WERI-Rb-1 (cell line): ENCODE measurements at places on chromosomes 4 and X.

DNA sequence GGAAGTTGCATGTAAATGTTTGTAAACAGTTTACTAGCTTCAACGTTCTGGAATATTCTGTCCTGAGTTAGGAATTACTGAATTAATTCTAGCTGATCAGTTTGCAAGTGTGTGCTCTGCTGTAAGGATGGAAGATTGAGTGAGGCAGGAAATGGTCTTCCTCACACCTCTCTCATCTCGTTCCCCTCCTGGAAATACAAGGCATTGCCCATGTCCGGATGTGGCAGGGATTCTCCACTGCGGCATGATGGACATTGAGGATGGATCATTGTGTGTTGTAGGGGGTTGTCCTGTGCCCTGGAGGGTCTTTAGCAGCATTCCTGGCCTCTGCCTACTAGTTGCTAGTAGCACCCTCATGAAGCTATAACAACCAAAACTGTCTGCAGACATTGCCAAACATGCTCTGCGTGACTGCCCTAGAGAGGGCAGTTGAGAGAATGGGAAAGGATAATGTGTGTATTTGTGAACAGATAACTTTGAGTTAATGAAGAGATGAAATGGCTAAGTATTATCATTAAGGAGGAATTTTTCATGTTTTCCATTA, 12.6 kb downstream of the CA5B start:
- DNase-seq: no peak

DNA sequence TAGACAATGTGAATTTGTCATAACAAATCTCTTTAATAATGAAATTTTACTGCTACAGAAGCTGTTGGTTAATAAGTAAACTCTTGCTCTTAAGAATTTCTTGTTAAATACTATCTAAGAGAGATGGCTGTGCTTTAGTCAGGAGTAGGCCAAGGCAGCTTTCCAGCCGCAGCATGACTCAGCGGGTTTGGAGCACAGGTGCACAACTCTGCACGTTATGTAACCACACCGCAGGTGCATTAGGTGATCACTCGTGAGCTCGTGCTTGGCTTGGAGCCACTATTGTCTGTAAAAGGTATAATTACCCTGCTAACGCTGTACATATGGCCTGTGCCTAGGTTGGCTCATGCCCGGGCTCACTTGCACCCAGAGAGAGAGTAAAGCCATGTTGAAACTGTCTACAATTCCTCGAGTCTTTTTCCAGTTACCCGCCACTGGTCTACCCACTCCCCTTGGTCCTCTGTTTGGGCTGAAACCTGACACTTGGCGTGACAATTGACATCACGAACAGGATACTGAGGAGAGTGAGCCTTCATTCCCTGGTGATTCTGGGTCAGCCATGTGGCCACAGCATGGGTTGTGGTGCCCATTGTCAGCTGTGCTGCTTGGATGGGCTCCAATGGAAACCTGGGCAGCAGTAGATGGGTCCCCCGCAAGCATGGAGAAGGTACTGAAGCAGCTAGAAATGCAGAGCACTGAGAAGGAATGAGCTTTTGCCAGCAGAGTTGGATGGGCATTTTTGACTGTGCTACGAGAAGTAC, 18.4 kb upstream of the ANAPC4 start:
- no peak for DNase-seq

- no peak for DNase-seq
Measured at GRCh38 chrX:65508851-65509250, 25.7 kb downstream of the LAS1L start.

DNA sequence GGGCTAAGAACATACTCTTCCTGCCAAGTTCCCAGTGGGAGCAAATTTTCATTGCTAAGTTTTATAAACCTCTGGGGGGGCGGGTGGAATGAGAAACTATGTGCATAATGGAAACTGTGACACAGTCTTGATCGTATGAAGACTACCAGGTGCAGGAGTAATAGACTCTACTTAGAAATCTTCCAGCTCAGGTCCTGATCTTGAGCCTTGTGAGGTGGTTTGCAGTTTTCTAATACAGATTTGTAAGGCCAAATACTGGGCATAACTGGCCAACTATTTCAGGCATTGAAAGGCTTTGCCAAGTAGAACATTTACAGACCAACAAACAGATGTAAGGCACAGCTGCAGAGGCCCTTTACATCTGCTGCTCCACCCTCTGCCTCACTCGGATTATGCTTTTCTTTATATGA, 89.7 kb upstream of the CBR4 start:
- no peak for DNase-seq

GRCh38 chr4:4456351-4456750, 69.4 kb downstream of the NSG1 start:
- no peak for DNase-seq

DNA sequence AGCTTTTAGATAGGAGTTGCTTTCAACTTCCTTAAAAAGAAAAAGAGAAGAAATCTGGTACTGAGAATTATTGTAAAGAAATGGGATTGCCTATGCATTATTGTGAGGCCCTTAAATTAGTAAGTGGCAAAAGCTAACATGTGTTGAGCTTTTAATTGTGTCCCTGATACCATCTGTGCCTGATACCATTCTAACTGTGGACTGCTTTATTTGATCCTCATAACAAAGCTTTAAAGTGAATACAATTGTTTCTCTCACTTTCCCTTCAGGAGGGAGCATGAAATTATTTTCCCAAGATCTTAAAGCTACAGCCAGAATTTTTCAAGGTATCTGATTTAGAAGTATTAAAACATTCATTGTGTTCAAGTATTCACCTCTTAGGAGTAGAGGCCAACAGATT, 9.9 kb downstream of the KCTD8 start:
- no peak for DNase-seq

DNA sequence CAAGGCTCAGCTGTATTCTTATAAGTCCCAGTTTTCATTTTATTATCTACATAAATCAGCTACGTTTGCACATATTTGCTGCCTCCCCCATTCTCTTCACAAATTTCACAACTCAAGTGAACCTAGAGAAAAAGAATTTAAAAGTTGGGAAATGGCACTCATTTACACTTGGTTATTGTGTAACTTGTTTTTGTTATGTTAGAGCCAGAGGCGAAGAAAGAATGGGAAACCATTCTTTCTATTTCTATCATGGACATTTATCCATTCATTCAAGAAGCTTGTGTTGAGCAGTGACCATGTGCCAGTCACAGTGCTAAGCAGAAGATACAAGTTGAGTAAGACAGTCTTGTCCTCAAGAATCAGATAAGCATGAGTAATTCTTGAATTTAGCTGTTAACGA, 13.5 kb downstream of the LIAS start:
- no peak for DNase-seq

DNA sequence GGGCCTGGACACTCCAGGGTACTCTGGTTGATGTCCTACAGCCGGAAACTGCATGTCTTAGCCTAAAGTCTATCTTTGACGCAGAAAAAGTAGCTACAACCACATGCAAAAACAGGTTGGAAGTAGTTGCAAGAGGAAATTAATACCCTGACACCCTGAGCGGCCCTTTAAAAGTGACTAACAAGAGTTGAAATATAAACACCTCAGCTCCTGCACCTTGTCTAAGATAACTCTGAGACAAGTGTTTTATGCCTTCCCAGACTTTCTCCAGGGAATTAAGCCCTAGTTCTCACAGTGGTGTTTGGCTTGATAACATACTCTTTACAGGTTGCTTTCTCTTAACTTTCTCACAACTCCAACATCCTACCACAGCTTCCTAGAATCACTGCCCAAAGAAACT, 943.1 kb downstream of the DMD start:
- no peak for DNase-seq

GRCh38 chr4:150939530-150939929, 75.6 kb downstream of the LRBA start:
- no peak for DNase-seq

DNA sequence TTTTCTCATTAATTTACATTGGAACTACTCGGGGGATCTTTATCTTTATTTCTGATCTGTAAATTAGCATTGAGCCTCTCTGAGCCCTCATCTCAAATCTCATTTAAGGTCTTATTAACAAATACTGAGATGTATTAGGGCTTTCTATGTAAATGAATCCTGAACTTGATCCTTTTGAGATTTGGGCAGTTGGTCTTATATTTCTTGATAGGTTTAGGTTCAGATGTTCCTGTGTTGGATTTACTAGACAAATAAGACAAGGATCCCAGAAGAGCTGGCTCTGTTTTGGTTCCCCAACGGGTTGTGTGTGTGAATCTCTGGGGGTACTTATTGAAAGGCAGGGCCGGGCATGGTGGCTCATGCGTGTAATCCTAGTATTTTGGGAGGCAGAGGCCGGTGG, 36.1 kb downstream of the LONRF3 start:
- no peak for DNase-seq

DNA sequence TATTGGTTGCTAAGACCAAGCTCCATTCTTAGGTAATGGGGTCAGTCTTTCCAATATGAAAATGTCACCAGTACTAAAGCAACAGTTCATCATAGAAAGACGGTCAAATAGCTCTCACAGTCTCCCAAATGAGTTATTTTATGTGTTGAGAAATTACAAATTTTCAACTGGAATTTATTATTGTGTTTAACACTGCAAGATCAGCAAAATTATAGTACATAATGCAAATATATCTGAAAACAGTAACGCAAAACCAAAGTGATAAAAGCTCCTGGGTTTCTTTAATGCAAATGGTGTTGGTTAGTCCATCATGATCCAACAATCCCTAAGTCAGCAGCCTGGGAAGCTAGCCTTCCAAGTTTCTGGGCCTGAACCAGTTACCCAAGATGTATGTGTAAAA, 61.5 kb upstream of the EGFL6 start:
- no peak for DNase-seq

DNA sequence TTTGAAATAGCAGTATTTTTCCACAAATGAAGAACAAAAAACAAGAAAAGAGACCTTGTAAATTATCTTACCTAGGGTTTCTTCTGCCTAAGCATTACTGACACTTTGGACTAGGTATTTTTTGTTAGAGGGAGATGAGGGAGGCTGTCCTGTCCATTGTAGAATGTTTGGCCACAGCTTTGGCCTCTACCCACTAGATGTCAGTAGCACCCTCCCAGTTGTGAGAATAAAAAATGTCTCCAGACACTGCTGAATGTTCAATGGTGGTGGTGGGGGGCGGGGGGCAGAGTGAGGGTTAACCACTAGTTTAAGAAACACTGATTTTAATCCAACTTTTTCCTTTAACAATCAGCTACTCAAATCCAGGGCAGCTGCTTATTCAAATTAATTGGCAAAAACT, 25.8 kb downstream of the OTUD4 start:
- DNase-seq: peak; percentile 26

DNA sequence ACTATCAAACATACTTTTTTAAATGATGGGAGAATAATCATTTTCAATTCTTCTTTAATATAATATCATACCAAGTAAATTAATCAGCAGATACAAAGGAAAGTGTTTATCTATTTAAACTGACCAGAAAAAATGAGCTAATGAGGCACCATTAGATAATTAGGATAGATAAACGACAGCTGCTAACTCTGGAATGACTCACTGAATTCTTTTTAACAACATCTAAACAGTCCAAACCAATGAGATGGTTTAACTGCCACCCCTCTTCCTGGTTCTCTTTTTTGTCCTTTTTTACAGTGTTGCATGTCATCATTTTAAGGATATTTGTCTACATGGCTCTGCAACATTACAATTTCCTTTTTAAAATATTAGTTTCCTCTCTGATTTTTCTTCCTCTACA, 41.6 kb downstream of the UNC5C start:
- no peak for DNase-seq

- peak; percentile 89 for DNase-seq
Measured at GRCh38 chr4:165398570-165398969, 19.8 kb downstream of the CPE start.

- peak; percentile 76 for DNase-seq
Measured at GRCh38 chr4:2036866-2037265, 22.3 kb upstream of the NAT8L start.

DNA sequence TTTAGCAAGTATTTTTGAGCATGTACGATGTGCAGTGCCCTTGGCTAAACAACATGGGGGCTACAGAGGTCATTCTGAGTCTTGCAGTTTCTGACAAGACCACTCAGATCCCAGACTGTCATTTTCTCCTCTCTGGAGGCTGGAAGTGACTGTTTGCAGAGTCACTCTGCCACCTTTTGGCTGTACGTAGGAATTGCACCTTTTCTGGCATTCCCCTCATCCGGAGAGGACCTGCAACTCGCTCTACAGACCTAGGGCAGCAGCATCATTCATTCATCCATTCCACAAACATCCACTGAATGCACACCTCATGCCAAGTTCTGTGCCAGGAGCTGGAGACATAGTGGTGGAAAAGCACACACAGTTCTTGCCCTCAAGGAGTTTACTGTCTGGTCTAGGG, 160.4 kb upstream of the GPR101 start:
- peak; percentile 26 for DNase-seq

DNA sequence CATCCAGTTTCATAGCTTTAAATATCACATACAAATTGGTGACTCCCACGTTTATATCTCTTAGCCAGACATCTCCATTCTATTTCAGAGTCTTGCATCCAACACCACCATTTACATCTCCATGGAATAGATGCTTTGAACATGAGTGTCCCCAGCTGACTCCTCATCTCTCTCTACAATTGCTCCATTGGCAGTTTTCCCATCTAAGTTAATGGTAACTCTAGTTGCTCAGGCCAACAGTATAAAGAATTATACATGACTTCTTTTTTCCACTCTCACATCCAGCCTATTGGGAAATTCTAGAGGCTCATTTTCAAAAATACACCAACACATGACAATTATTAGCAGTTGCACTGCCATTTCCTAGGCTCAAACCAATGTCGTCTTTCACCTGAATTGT, 388.2 kb downstream of the STIM2 start:
- no peak for DNase-seq

- DNase-seq: no peak
Measured at GRCh38 chr4:60042941-60043340, 1157.2 kb upstream of the ADGRL3 start.

GRCh38 chr4:87882861-87883260, 50.1 kb downstream of the MEPE start:
- DNase-seq: no peak

- DNase-seq: no peak
Measured at GRCh38 chrX:20906571-20906970, 467.6 kb upstream of the CNKSR2 start.

GRCh38 chr4:134117392-134118183, 84.0 kb downstream of the PABPC4L start:
- no peak for DNase-seq

- DNase-seq: no peak
Measured at GRCh38 chr4:76211769-76212708, 1.6 kb downstream of the SCARB2 start.

GRCh38 chr4:184361443-184361842, 112.9 kb downstream of the IRF2 start:
- no peak for DNase-seq

DNA sequence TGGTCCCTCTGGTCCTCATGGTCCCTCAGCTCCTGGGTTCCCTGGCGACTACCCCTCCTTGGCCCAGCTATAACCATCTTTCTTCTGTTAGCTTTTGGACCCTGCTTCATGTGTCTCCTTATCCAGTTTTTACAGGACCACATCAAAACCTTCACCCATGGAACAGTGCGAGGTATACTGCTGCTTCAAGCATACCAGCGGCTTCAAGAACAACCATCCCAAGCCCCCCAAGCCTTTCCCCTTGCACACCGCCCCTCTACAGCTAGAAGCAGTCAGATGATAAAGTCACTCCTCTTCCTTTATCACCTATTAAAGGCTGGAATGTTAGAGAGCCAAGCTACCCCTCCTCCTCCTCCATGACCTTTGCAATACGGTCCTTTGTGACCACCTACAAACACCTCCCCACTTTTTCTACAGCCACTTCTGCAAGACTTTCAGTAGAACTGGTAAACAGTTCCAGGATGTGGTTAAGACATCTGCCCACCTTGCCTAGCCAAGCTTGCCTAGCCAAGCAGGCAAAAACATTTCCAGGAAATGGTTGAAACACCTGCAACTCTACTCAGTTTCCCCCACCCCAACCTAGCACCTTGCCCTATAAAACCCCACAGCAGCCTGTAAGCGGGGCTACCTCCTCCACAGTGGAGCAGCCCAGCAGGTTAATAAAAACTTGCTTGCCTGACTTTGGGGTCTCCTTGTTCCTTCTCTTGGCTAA, 125.7 kb downstream of the ZC4H2 start:
- DNase-seq: no peak
